ENCODE measurements at places on chromosomes 6 and 20. TPM values are rescaled to one million over a fixed set of nuclear protein-coding genes. Genes with fewer than 3 reads are reported as not detected.

DNA sequence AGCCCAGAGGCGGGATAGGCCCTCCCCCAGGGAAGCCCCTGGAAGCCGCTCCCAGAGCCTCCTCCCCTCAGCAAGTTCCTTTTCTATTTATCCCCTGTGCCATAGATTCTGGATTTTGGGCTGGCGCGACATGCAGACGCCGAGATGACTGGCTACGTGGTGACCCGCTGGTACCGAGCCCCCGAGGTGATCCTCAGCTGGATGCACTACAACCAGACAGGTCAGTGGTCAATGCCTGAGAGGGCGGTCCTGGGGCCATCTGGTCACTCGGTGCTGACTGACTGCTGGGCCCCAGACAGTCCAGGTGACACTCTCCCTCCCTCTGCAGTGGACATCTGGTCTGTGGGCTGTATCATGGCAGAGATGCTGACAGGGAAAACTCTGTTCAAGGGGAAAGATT is 6.2 kb downstream of the MAPK13 start:
- DNase-seq: no peak

DNA sequence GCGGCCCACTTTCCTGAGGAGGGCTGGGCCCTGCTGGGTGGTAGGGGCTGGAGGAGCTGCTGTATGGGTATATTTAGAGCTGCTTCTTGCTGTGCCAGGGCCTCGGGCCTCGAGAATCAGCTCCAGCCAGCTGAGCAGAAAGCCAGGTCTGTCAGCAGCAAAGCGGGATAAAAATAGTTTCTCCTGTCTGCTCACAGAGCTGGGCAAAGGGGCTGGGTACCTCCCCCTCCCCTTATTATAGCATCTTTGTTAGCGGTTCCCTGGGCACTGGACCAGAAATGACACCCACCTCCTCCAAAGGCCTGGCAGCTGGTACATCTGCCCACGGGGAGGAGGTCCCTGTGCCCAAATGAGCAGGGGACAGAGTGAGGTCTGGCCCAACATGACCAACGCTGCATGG is 6.0 kb downstream of the SCRT2 start:
- no peak for DNase-seq

DNA sequence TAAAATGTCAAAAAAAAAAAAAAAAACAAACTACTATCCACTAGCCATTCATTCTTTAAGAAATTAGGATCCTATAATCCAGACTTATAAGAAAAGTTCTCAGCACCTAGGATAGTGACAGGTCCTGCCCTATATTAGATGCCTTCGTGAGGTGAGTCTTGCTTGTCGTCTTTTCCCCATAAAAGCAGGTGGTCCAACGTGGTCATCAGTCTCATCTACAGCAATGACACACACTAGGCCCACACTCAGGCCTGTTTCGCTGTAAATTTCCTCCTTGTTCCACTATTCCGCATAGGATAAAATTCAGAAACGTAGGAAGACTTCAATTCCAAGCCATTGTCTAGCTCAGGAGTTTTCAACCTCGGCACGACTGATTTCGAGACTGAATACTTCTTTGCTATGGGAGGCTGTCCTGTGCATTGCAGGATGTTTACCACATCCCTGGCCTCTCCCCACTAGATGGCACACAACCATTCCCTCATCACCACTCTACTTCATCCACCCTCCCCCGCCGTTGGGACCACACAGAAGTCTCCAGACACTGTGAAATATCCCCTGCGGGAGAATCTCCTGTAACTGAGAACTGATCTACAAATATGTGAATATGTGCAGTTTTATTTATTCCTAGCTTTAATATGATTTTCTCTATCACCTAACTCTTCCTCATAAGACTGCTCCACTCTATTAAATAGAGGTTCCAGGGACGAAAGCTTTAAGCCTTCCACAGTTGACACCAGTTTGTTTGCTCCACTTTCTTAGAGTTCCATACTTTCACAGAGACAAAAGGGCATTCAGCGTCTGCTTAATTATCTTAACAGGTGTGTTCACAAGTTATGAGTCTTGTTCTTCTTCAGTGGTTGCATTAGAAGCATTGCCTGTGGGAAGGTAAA is 346.3 kb downstream of the BMP2 start:
- DNase-seq: no peak

DNA sequence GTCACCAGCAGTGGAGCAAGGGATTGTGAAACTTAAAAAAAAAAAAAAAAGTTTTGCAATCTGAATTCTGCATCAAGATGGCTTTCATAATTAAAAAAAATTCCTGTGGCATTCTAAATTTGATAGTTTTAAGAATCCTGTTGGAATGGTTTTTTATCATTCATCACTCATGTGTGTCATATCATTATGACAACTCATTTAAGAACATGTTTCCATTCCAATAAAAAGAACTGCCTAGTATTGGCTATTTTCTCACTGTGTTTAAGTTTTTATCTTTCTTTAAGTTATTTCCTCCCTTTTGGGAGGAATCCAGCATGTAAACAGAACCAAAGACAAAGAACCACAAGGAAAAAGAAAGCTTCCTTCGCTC is 26.2 kb upstream of the RHAG start:
- no peak for DNase-seq

Gene NPBWR2
- not detected for total RNA-seq

DNA sequence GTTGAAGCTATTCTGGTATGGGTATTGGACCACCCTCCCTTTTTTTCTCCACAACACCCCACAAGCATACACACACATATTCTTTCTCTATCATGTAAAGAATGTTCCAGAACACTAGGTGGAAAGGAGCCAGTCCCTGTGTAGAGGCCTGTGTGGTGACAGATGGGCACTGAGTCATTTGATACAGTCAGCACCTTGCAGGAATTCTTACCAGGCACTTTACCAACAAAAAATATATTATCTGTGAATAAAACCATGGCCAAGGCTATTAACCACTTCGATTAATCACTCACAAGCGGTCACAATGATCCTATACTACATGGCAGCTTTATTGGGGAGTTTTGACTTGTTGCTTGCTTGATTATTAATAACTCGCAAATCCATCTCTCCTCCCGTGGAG is 149.5 kb downstream of the BFSP1 start:
- DNase-seq: no peak
